ENCODE measurements at places on chromosomes 1 and 21.

- DNase-seq, result no peak
Observed at GRCh38 chr1:116950517-116951199, 40.9 kb downstream of the PTGFRN start.

DNA sequence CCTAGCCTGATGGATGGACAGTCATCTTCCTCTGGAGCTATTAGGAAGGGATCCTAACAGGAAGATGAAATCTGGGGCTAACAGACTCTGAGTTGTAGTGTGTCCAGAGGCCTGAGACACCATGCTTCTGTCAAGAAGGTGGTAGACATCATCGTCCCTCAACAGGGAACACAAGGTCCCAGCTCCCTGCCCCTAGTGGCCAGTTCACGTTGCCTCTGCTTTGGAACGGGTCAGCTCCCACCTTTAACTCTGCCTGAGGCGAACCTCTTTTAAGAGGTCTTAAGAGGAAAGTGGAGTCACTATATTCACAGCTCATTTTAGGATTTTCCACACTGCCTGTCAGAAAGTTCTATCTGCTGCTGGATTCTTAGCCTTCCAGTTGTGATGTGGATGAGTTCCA, 28.3 kb downstream of the LRRC71 start:
- DNase-seq, result no peak

DNA sequence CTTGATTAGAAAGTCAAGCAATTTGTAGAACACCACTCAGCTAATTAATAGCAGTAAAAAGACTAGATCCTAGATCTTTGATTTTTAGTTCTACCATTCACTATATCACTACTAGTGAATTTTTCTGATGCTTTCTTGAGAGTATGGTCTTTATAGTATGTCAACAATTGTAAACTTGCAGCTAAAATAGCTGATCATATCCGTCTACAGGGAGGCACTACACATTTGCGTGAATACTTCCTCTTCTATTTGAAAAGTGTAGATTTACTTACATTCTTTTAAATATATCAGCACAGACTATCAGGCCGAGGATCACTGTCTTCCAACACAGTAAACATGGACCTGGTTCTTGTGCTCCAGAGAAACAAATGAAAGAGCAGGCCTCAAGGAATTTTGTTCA, 18.6 kb upstream of the PTPRC start:
- no peak for DNase-seq

GRCh38 chr1:57324388-57324787, 99.5 kb downstream of the DAB1 start:
- DNase-seq, result no peak

DNA sequence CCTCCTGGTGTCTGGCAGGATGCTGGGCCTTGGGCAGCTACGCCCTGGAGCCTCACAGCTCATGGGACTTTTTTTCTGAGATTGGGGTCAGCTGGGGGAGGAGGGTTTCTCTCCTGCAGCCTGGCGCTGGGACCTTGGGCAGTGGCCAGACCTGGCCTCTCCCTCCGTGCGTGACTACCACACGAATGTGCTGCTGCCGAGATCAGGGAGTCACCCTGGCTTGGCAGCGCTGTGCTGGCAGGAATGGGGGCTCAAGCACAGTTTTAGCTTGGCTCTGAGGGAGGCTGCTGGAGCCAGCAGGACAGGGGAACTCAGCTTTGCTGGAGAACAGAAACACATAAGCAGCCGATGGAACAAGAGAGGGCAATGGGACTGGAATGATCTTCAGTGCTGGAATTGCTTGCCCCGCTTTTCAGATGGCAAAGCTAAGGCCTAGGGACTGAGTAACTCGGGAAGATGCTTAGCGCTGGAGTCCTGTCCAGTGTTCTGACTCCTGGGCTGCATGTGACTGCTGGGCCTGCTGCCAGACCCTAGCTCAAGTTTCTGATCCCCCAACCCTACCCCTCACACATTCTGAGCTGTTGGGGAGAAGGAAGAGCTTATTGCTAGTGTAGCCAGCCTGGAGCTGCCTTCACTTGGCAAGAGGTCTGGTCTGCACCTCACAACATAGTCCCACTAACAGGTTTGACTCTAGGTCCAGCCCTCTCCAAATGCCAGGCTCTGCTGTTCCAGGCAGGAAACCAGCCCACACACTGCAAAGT, 69.9 kb downstream of the NAV1 start:
- DNase-seq, result no peak

DNA sequence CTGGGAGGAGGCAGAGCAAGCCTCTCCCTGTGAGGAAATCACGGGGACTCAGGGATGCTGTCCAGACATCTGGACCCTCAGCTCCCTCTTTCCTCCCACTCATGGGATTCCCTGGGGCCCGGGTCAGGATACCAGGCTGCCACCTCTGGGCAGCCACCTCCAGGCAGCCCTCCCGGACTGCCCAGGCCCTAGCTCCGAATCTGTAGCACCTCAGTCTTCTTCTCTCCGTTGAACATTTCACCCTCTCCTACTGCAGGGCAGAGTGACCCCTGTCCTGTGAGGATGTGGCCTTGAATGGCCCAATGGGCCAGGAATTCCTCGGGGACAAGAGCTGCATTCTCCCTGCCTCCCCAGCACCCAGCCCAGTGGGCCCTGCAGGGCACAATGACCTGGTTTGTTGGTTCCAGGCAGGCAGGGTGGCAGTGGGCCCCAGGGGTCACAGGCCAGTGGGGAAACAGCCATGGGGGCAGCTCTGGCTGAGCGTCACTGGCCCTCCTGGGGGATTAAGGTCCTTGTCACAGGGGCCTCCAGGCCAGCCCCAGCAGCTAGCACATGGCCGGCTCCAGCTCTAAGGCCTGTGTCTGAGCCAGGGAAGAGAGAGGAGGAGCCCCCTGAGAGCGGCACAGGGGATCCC, 9.5 kb upstream of the TTC34 start:
- DNase-seq, result no peak

DNA sequence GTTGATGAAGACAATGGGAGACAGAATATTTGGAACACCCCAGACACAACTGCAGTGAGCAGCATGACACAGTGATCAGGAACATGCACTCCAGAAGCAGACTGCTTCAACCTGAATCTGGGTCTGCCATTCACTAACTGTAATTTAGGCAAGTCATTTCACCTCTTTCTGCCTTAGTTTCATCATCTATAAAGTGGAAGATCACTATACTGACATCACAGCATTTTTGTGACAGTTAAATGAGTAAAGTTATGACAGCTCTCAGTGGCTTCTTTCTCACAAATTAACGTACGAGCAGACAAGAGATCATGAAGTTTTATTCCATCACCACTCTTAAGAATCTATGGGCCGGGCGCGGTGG, 14.3 kb downstream of the LRRC41 start:
- DNase-seq, result no peak

- peak; percentile 90 for DNase-seq
Observed at GRCh38 chr1:27658951-27659496, 13.0 kb downstream of the IFI6 start.

GRCh38 chr1:54934869-54935268, 45.6 kb upstream of the TMEM61 start:
- DNase-seq, result no peak
